SK-MEL-5 (cell line): ENCODE measurements at places on chromosomes 6 and 20.

- no peak for DNase-seq
These were observed 5.3 kb downstream of the SCAF8 start for GRCh38 chr6:154738551-154738961.

GRCh38 chr6:139743664-139744437 is 369.4 kb upstream of the CITED2 start:
- no peak for DNase-seq

- no peak for DNase-seq
These were observed 199.4 kb downstream of the SYNDIG1 start for GRCh38 chr20:24668791-24669190.

GRCh38 chr6:130593948-130594347 is 228.1 kb downstream of the TMEM200A start:
- no peak for DNase-seq

DNA sequence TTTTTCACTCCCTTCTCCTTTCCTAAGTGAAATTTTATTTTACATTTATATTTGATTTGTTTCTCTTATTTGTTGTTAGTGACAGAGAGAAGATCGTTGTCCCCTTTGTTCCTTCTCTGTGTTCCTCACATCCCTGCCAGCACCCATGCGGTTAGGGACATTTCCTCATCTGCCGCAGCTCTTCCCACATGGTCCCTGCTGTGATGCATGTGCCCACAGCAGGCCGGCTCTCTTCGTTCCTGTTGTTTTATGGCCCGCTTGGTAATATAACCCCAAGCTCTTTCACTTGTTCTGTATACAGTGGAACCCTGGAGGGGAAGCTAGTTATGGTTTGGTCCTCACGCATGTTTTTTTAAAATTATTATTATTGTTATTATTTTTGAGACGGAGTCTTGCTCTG is 23.6 kb downstream of the DTD1 start:
- no peak for DNase-seq

- peak; percentile 60 for DNase-seq
These were observed 92.2 kb downstream of the CEP57L1 start for GRCh38 chr6:109187399-109188114.

GRCh38 chr6:144331491-144331969 is 46.4 kb downstream of the UTRN start:
- no peak for DNase-seq

- no peak for DNase-seq
These were observed 3.9 kb downstream of the HMGA1 start for GRCh38 chr6:34240329-34241248.

- no peak for DNase-seq
These were observed 9.6 kb downstream of the MAN1A1 start for GRCh38 chr6:119339941-119340456.

- no peak for DNase-seq
These were observed 90.0 kb upstream of the BHLHE23 start for GRCh38 chr20:63096681-63097335.

GRCh38 chr6:28615616-28615954 is 89.9 kb downstream of the GPX5 start:
- no peak for DNase-seq

DNA sequence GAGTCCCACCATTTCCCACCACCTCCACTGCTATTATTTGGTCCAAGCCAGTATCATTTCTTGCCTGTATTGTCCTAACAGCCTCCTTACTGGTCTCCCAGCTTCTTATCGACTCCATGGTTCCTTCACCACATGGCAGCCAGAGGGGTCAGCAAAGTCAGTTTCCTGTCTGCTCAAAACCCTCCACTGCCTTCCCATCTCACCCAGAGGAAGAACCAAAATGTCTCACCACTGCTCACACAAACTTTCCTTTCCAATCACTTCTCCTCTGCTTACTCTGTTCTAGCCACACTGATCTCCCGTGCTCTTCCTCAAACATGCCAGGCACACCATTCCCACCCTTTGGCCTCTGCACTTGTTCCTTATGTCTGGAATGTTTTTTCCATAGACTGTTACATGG is 39.7 kb downstream of the BCL2L1 start:
- no peak for DNase-seq

DNA sequence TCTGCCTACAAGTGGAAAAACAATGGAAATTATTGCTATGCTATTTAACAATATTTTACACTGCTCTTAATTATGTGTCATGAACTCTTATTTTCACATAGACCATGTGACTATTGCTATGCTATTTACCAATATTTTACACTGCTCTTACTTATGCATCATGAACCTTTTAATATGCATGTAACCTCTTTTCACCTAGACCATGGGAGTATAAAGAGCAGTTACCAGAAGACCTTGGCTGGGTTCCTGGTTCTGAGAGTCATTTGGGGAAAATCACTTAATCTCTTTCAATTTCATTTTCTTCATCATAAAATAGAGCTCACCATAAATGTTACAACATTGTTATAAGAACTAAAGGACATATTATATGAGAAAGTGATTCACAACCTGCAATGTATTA is 223.8 kb upstream of the RNF217 start:
- DNase-seq = no peak

DNA sequence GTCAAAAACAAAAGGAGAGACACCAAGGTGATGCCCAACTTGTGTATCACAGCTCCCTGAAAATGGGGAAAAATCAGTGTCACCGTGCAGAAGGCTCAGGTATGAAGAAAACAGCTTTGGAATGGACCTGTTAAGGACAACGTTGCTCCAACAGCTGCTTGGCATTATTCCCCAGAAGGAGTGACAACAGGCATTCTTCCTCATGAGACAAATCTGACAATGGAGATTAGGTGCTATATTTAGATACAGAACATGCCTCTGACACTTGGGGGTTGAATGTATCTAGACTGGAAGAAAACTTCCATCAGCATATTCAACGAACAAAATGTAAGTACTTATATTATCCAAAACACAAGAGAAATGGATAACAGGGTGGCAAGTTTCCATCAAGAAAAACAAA is 87.7 kb downstream of the MBOAT1 start:
- DNase-seq = no peak

DNA sequence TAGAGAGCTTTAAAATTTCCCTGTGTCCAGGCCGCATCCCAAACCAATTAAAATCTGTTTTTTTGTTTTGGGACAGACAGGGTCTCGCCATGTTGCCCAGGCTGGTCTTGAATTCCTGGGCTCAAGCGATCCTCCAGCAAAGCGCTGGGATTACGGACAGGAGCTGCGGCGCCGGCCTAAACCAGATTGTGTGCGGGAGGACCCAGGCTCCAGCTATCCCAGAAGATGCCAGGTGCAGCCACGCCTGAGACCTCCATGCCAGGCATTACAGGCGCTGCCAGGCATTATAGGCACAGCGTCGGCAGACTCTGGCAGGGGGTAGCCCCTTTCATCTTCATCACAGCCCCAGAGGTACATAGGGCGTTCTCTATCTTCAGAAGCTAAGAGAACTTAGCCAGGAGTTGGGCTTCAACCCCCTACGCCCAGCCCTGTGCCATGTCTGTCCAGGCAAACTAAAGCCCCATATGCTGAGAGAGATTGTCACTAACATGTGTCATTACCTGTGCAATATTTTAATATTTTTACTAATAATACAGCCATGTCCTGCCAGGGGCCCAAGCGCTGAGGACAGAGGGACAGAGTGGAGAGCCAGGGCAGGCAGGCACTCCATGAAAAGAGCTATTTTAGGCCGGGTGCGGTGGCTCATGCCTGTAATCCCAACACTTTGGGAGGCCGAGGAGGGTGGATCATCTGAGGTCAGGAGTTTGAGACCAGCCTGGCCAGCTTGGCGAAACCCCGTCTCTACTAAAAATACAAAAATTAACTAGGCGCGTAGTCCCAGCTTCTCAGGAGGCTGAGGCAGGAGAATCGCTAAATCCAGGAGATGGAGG is 9.8 kb upstream of the GRM4 start:
- DNase-seq = no peak

DNA sequence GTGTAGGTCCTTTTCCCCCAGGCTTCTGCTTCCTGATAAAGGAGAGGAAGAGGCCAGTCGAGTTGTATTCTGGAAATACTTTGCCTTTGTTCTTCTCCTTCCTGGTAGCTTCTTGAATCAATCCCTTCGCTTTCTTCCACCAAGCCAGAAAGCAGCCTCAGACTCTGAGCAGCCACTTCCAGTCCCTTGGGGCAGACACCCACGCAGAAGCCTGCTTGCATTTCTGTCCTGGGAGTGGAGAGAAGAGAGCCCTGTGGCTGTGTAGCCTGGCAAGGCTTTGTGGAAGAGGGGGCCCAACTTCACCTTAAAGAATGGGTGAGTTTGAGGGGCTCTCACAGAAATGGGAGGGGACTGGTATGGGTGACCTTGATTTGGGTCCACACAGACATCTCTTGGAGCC is 211.0 kb upstream of the SSTR4 start:
- no peak for DNase-seq

DNA sequence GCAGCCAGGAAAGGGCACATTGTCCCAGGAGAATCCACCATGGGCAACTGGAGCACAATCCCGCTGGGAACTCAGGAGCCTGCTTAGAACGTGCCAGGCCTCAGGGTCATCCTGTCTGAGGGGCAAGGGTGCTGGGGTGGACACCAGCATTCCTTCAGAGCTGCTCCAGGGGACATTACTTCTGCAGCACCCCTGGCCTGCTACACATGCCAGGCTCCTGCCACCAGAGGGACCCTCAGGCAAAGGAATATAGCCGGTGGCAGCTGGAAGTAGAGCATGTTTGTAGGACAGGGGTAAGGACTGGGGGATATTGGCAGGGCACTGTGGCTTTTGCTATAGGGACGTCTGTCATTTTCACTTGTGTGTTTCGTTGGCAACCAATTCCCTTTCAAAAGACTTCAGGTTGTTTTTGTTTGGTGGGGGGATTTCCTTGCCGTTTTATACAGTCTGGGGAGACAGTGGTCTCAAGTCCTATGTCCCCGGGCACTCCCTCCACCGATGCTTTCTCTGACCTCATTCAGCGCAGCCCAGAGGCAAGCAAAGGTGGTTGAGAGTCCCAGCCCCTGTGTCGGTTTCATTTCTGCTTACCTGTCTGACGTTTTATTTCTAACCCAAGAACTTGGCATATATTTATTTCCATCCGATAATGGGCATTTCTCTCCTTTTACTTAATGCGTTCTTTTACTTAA is 130.8 kb downstream of the JPH2 start:
- peak; percentile 63 for DNase-seq
